ENCODE measurements at places on chromosomes 7 and 10. TPM values are rescaled to one million over a fixed set of nuclear protein-coding genes. Genes with fewer than 3 reads are reported as not detected.

NEURL1 gene
- total RNA-seq, result 0.15 TPM

HKDC1 gene
- total RNA-seq, result not detected

CXCL12 gene
- total RNA-seq, result 0.46 TPM

LRRC61 gene
- total RNA-seq, result 1.2 TPM

FAM171A1 gene
- total RNA-seq, result 26.3 TPM

GRID1 gene
- not detected for total RNA-seq
